ENCODE measurements at places on chromosomes 3 and 15.
A peak's percentile ranks its signal among the peaks of the same experiment; 100 is the strongest.

GRCh38 chr3:160616311-160616710, 50.9 kb upstream of the KPNA4 start:
- no peak for DNase-seq

DNA sequence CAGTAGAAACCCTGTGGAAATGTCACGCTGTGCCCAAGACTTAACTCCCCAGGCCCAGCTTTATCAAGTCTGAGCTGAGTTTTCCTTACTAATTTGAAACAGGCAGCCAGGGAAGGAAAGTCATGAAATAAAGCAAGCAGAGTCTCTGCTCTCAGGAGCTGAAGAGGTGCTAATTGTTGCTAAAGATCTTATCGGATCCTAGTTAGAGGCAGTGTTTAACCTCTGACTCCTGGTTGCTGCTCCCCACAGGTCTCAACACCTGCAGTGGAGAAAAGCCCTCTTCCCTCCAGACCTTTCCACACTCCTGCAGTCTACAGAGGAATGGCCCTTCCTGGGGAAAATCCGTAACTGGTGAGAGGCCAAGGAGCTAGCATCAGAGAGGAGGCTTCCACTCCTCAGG, 628.2 kb downstream of the NTRK3 start:
- DNase-seq, result no peak

DNA sequence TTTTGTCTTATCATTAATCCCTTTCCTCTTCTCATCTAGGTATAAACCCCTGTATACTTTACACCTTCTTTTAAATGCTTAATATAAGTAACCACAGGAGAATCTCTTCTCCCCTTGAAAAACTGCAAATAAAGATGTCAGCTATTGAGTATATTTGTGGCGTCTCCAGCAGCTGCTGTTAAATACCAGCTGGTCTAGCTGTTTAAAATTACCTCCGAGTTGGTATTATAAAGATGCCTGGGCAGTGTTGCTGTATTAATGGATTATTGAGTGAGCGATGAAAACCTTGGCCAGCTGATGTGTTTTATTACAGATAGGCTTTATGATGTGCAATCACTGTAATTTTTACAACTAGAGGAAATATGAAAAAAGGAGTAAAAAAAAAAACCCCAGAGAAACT, 388.1 kb downstream of the TBC1D5 start:
- no peak for DNase-seq

- DNase-seq, result no peak
These were observed 57.3 kb downstream of the TRAT1 start for GRCh38 chr3:108879915-108880314.

GRCh38 chr3:115660646-115661337, 37.5 kb downstream of the GAP43 start:
- DNase-seq, result no peak

GRCh38 chr3:154060238-154061000, 60.8 kb upstream of the ARHGEF26 start:
- no peak for DNase-seq

GRCh38 chr3:62669161-62669560, 206.1 kb downstream of the CADPS start:
- no peak for DNase-seq

DNA sequence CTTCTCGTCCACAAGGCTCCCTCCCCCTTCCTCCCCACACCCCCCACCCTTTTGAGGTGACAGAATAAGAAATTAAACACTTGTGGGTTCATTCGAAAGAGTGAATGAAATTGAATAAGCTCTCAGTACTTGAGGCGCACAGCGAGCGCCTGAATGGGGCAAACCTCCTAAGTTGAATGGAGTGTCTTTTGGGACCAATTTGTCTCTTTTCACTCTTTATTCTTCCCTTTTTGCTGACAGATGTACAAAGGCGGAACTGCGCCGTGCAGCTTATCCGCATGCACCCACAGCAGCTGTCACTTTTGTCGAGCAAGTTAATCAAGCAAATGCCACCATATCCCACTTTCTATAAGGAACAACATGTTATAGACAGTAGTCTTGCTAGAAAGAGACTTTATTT, 47.9 kb upstream of the FEZF2 start:
- DNase-seq, result no peak

- DNase-seq, result no peak
These were observed 89.4 kb downstream of the FOXB1 start for GRCh38 chr15:60093273-60094067.

GRCh38 chr3:97983933-97984491, 11.8 kb upstream of the RIOX2 start:
- no peak for DNase-seq

DNA sequence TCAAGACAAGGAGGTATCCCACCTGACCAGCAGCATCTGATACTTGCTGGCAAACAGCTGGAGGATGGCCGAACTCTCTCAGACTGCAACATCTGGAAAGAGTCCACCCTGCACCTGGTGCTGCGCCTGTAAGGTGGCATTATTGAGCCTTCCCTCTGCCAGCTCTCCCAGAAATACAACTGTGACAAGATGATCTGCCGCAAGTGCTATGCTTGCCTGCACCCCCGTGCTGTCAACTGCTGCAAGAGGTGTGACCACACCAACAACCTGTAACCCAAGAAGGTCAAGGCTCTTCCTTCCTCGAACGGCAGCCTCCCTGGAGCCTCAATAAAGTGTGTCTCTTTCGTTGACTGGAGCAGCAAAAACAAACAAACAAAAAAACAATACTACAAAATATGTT, 2.2 kb upstream of the SLC4A7 start:
- no peak for DNase-seq

GRCh38 chr3:147415874-147416273, 6.7 kb downstream of the ZIC1 start:
- no peak for DNase-seq

GRCh38 chr3:138687236-138687635, 78.7 kb downstream of the FAIM start:
- DNase-seq, result no peak

DNA sequence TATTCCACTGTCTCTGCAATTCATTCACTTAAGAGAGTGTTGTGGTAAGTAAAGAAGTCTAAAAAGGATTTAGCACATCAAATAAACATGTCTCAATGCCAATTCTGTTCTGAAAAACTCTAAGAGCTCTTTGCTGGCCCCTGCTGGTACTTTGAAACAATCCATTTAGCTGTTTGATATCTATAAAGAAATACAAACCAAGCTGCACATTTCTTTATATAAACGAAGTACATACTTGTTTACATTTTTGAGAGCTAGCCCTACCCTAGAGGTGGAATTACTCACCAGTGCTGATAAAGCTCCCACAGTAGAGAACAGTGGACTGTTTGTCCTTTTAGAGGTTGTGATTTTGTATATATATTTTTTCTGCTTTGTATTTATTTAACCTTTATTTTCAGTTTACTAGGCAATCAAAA, 75.5 kb downstream of the NEDD4 start:
- DNase-seq, result no peak

DNA sequence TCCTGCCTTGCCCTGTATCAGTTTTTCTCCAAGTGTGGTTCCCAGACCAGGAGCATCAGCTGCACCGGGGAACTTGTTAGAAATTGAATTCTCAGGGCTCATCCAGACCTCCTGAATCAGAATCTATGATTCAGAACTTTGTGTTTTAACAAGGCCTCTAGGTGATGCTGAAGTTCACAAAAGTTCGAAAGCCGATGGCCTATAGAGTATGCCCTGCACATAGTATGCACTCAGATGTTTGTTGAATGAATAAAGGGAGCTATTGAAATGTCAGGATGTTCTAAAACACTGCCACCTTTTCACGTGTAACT, 664 bp upstream of the LARP6 start:
- DNase-seq, result no peak

GRCh38 chr3:102297072-102297658, 137.7 kb upstream of the ZPLD1 start:
- DNase-seq, result no peak

DNA sequence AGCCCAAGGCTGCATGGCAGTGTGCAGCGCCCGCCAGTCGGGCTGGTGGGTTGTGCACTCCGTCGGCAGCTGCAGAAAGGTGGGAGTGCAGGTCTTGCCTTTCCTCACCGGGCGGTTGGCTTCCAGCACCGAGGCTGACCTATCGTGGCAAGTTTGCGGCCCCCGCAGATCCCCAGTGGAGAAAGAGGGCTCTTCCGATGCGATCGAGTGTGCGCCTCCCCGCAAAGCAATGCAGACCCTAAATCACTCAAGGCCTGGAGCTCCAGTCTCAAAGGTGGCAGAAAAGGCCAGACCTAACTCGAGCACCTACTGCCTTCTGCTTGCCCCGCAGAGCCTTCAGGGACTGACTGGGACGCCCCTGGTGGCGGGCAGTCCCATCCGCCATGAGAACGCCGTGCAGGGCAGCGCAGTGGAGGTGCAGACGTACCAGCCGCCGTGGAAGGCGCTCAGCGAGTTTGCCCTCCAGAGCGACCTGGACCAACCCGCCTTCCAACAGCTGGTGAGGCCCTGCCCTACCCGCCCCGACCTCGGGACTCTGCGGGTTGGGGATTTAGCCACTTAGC, 4.3 kb downstream of the ISL2 start:
- no peak for DNase-seq

DNA sequence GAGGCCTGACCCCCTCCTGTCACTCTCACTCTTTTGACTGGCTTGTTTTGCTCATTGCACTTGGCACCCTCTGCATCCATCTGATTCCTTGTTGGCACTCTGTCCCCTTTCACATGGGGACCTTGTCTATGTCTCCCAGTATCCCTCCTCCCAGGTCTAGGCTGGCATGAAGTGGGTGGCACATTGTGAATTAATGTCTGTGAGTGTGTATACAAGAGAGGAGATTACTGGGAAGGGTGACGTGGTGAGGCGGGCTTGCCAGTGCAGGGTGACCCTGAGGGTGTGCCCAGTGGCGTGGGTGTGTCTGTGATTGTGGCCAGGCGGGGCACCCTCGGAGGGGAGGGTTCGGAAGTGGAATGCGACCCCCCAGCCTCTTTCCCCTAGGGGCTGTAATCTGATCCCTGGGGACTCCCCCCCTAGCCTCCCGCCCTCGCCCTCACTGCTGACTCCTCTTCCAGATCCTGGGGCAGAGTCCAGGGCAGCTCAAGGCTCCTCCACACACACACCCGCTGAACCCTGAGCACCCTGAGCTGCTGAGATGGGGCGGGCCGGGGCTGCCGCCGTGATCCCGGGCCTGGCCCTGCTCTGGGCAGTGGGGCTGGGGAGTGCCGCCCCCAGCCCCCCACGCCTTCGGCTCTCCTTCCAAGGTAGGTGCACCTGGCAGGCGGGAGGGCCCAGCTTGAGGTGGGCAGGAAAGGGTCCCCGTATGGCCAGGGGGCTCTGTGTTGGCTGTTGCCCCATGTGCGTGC, at the start of gene SEMA3B:
SEMA3B (plus strand) TSS at position 445 of the 749 bp plus-strand sequence; CDS start at position 539, 94 bp downstream.
- DNase-seq, result no peak

DNA sequence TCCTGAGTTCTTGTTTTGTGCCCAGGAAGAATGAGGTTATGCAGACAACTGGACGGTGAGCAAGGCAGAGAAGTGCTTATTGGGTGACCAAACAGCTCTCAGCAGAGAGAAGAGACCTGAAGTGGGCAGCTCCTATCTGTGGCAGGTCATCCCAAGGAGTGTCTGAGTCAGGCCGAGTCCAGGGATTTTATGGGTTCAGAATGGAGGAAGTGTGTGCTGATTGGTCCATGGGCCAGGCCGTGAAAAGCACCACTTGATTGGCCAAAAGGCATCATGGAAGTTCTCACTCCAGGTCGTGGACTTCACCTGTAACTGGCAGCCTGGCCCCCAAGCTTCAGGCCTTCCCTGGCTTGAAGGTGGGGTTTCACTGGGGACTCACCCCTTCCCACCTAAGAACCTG, 74.5 kb downstream of the NR1D2 start:
- no peak for DNase-seq

DNA sequence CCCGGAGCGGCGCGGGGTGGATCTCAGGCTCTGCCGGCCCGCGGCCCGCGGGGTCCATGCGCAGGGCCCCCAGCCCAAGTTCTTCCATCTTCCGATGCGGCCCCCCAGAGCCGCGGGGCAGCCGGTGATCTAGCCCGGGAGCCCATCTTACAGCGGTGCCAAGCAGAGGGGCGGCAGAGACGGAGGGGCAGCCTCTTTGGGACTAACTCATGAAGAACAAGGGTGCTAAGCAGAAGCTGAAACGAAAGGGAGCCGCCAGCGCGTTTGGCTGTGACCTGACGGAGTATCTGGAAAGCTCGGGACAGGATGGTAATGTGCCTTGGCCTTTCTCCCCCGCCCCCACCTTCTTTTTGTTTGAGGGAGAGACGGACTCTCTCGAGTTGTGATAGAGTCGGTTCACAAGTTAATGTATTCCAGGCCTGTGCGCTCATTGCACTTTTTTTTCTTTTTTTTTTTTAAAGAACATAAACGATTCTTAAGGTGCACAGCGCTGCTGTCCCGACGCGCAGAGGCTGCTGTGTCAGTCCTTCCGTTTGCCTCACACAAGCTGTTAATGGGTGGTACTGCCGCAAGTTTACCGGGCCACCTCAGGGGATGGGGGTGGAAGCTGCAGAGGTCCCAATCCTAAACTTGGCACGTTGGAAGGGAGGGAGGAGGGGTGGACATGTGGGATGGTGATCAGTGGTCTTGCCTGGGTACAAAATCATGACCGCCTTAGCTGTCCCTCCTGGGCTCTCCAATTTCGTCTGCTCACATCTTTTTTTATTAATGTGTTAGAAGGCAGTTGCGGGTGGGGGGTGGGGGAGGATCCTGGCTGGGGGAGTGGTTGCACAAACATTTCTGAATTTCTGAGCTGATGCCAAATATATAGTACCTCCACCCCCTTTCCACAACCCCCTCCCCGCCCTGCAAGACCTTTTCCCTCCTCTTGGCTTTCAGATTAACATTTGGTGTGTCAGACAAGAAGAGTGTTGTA, 801 bp downstream of the ARHGAP31 start:
- peak; percentile 68 for DNase-seq

GRCh38 chr15:62727501-62727900, 315.0 kb upstream of the TPM1 start:
- no peak for DNase-seq
